Activated CD4-positive, alpha-beta T cell treated with anti-CD3 and anti-CD28 coated beads for 36 hours (primary cell): ENCODE measurements at places on chromosomes 5 and 9. TPM values are rescaled to one million over a fixed set of nuclear protein-coding genes. Genes with fewer than 3 reads are reported as not detected.

DNA sequence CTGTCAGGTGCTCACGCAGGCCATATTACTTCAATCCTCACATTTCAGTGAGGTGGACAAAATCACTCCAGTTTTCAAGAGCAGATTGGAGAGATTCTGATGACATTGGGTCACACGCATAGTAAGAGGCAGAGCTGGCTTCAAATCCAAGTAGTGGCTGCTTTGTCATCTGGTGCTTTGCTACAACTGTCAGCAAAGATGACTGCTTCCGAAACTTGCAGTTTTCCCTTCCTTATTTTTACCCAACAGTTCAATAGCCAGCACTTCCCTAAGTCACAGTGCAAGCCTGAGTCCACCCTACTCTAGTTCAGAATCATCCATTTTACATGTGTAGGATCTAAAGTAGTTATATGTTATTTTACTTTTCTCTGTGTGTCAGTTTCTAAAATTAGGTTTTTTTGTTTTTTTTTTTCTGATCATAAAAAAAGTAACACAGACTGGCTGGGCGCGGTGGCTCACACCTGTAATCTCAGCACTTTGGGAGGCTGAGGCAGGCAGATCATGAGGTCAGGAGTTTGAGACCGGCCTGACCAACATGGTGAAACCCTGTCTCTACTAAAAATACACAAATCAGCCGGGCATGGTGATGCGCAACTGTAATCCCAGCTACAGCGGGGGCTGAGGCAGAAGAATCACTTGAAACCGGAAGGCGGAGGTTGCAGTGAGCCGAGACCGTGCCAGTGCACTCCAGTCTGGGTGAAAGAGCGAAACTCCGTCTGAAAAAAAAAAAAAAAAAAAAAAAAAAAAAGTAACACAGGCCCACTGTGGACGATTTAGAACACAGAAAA lies 49.6 kb downstream of the ANKDD1B start:
- DNase-seq = no peak
- no peaks in the 10 kb centered on the region for H3K4me1 ChIP-seq
- H3K27me3 ChIP-seq = no peaks in the 10 kb centered on the region
- no peak overlapping the region for H3K27ac ChIP-seq

GDF9 gene
- 0.69 TPM for total RNA-seq

DNA sequence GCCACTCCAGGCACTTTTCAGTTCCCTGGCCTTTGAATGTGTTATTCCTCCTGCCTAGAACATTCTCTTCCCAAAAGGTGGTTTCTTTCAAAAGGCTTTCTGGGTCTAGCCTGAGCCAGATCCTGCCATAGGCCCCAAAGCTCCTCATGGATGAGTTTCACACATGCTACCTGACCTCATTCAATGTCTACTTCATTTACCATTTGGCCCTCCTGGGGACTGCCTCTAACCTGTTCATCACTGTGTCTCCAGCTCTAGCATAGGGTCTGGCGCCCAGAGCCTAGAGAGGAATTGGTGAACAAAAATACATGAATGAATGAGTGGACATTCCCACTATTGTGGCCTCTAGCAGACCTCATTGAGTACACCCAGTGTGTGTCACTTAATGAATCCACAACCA lies 5.4 kb upstream of the P4HA2 start:
- H3K27ac ChIP-seq = no peak overlapping the region
- no peaks in the 10 kb centered on the region for H3K4me1 ChIP-seq
- H3K4me3 ChIP-seq = no peak overlapping the region
- no peak for DNase-seq
- no peaks in the 10 kb centered on the region for H3K36me3 ChIP-seq

GRCh38 chr9:127273326-127273725 lies 8.8 kb downstream of the GARNL3 start:
- H3K27me3 ChIP-seq = peaks cover 19% of the 10 kb centered on the region
- no peak overlapping the region for H3K27ac ChIP-seq
- H3K36me3 ChIP-seq = no peaks in the 10 kb centered on the region
- H3K4me3 ChIP-seq = no peak overlapping the region

GRCh38 chr9:112764837-112765236 lies 14.3 kb downstream of the SNX30 start:
- H3K4me1 ChIP-seq = peaks cover 16% of the 10 kb centered on the region
- H3K27ac ChIP-seq = no peak overlapping the region
- H3K27me3 ChIP-seq = no peaks in the 10 kb centered on the region
- H3K36me3 ChIP-seq = peaks cover 12% of the 10 kb centered on the region
- DNase-seq = no peak

ARL14EPL gene
- not detected for total RNA-seq

DNA sequence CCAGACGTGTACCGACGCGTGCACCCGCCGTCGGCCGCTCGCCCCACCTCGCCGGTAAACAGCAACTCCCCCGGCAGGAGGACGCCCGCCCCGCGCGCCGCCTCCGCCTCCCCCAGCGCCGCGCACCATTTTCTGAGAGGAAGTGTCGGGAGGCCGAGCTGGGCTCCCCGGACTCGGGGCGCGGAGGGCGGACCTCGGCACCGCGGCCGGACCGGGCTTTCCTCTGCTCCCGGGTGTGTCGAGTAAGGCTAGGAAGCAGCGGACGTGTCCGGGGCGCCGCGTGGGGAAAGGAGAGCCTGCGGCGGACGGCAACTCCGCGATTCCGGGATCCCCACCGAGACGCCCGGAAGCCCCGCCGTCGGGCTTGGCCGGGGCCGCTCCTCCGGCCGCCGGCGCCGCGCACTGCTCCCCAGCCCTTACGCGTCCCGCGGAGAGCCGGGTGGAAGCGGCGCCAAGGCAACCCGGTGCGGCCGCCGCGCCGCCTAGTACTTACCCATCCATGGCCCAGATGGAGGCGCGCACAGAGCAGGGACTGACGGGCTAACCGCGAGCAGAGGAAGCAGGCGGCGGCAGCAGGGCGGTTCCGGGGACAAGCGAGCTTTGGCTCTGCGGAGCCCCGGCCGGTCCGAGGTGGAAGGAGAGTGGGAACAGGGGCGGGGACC lies at the start of gene PTBP3:
Gene PTBP3 (minus strand): TSS at position 643 of the 662 bp plus-strand sequence. CDS start 35,754 bp downstream, outside the sequence.
- H3K4me1 ChIP-seq = peaks cover 38% of the 10 kb centered on the region
- H3K27me3 ChIP-seq = no peaks in the 10 kb centered on the region
- peak within 1 kb of the TSS; percentile 89 for H3K4me3 ChIP-seq
- peak; percentile 85 for DNase-seq

PCDHB13 gene
- not detected for total RNA-seq

GRCh38 chr9:108056084-108056804 lies 566.7 kb upstream of the KLF4 start:
- no peak overlapping the region for H3K4me3 ChIP-seq
- H3K4me1 ChIP-seq = no peaks in the 10 kb centered on the region
- H3K27me3 ChIP-seq = peaks cover 2% of the 10 kb centered on the region
- DNase-seq = no peak

C8G gene
- total RNA-seq = 0.77 TPM

DNA sequence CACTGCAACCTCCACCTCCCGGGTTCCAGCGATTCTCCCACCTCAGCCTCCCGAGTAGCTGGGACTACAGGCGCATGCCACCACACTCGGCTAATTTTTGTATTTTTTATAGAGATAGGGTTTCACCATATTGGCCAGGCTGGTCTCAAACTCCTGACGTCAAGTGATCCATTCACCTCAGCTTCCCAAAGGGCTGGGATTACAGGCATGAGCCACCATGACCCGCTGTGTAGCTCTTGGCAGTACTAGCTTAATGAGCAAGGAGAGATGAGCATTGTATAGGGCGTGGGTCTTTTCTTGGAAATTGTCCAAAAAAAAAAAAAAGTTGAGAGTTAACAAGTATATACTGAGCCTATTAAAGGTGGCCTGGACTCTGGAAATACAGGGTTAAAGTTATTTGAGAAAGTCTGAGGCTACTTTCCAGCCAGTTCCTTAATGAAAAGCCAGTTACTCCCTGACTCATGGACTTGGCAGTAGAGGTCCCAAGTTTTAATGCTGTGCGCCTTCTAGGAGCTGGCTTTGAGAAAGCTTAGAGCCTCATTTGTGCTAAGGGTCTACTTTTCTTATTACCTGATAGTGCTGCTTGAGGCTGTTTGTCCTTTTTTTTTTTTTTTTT lies 4.2 kb upstream of the FGF18 start:
- H3K4me3 ChIP-seq = no peak overlapping the region
- H3K36me3 ChIP-seq = peaks cover 26% of the 10 kb centered on the region
- no peak overlapping the region for H3K27ac ChIP-seq
- peaks cover 4% of the 10 kb centered on the region for H3K27me3 ChIP-seq
- H3K4me1 ChIP-seq = peaks cover 10% of the 10 kb centered on the region

- H3K27me3 ChIP-seq = no peaks in the 10 kb centered on the region
- H3K27ac ChIP-seq = no peak overlapping the region
- no peak for DNase-seq
- no peak overlapping the region for H3K4me3 ChIP-seq
- no peaks in the 10 kb centered on the region for H3K4me1 ChIP-seq
- H3K36me3 ChIP-seq = no peaks in the 10 kb centered on the region
Observed at GRCh38 chr9:114278356-114278755, 44.5 kb upstream of the ORM1 start.

GRCh38 chr5:109388407-109388806 lies 21.4 kb downstream of the PJA2 start:
- H3K27ac ChIP-seq = no peak overlapping the region
- H3K36me3 ChIP-seq = peaks cover 31% of the 10 kb centered on the region
- peaks cover 64% of the 10 kb centered on the region for H3K4me1 ChIP-seq
- H3K4me3 ChIP-seq = no peak overlapping the region

DNA sequence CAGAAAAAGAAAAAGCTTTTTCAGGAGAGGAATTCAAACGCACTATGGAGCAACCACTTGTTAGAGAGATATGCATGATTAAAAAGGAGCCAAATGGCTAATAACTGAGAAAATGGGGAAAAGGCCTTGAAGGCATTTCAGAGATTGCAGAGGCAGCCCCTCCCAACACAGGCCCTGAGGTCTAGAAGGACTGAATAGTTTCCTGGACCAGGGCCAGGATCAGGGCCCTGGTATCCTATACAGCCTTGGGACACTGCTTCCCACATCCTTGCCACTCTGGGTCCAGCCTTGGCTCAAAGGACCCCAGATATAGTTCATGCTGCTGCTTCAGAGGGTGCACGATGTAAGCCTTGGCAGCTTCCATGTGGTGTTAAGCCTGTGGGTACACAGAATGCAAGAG lies 20.7 kb upstream of the FEM1C start:
- no peak for DNase-seq
- H3K36me3 ChIP-seq = peaks cover 1% of the 10 kb centered on the region
- no peak overlapping the region for H3K4me3 ChIP-seq
- H3K27ac ChIP-seq = no peak overlapping the region

- no peak overlapping the region for H3K27ac ChIP-seq
- no peak overlapping the region for H3K4me3 ChIP-seq
- no peaks in the 10 kb centered on the region for H3K4me1 ChIP-seq
- H3K27me3 ChIP-seq = peaks cover 4% of the 10 kb centered on the region
Observed at GRCh38 chr9:73059247-73059646, 92.4 kb upstream of the ANXA1 start.
